ENCODE measurements at places on chromosomes 3 and 15. TPM values are rescaled to one million over a fixed set of nuclear protein-coding genes. Genes with fewer than 3 reads are reported as not detected.

DNA sequence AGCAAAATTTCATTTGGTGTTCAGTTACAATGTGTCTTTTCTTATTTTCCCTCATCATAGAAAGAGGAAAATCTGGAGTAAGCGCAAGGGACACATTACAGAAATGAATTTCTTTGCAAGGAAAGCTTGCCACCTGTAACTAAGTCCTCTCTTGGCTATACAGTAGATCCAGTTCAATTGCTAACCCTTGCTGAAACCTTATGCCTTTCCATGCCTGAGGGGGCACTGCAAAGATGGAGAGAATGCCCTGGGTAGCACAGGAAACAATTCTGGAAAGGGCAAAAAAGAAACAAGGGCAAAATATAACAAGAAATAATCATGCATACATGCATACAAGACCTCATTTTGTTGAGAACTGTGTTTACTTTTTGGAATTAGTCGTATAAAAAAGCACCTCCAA lies 4.3 kb downstream of the CADM2 start:
- H3K27ac ChIP-seq = no peak overlapping the region
- H3K36me3 ChIP-seq = no peaks in the 10 kb centered on the region
- no peak for DNase-seq
- H3K4me3 ChIP-seq = no peak overlapping the region

GRCh38 chr3:36928220-36928619 lies 16.6 kb downstream of the TRANK1 start:
- H3K36me3 ChIP-seq = no peaks in the 10 kb centered on the region
- H3K4me1 ChIP-seq = no peaks in the 10 kb centered on the region
- H3K27ac ChIP-seq = no peak overlapping the region
- H3K4me3 ChIP-seq = no peak overlapping the region

DNA sequence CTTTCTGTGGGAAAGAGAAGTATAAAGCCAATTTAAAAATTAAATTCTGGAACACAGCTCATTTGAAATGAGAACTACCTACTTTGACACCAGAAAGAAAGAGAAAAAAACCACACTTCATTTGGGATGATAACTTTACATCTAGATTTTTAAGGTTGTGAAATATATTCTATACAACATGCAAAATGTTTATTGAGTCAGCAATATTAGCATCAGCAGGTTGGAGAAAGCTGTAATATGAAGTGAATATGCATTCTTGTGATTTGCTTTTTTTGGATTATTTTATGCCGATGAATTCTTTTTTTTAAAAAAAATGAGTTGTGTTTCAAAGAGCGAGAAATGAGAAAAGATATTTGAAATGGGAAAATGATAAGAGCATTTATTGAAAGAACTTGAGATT lies 307.0 kb upstream of the DPPA4 start:
- DNase-seq = no peak
- H3K4me1 ChIP-seq = no peaks in the 10 kb centered on the region
- no peaks in the 10 kb centered on the region for H3K36me3 ChIP-seq
- H3K27me3 ChIP-seq = no peaks in the 10 kb centered on the region

DNA sequence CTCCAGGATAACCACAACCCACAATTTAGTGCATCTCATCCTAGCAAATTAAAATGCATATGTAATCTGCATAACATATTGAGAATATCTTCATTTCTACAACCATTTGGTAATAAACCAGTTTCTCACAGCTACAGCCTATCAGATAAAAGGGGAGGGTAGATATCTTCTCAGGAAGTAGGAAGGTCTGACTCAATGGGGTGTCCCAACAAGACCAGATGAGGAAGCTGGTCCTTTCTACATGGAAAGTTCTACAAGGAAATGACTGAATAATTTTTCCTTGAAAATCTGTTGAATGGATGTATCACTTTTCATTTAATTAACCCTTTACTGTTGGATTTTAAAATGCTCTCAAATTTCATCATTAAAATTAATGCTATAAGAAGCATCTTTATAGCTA lies 17.4 kb upstream of the TMPRSS7 start:
- H3K4me1 ChIP-seq = peaks cover 7% of the 10 kb centered on the region
- H3K27me3 ChIP-seq = no peaks in the 10 kb centered on the region
- H3K36me3 ChIP-seq = no peaks in the 10 kb centered on the region
- H3K27ac ChIP-seq = no peak overlapping the region

- no peak for DNase-seq
- no peaks in the 10 kb centered on the region for H3K4me1 ChIP-seq
- H3K4me3 ChIP-seq = no peak overlapping the region
- H3K27me3 ChIP-seq = no peaks in the 10 kb centered on the region
Observed at GRCh38 chr3:61547625-61548024, 13.7 kb upstream of the PTPRG start.

The CILP gene
- 4.4 TPM for total RNA-seq

All from body of pancreas (tissue), 4 donors.